ENCODE measurements at places on chromosomes 7 and 10.

DNA sequence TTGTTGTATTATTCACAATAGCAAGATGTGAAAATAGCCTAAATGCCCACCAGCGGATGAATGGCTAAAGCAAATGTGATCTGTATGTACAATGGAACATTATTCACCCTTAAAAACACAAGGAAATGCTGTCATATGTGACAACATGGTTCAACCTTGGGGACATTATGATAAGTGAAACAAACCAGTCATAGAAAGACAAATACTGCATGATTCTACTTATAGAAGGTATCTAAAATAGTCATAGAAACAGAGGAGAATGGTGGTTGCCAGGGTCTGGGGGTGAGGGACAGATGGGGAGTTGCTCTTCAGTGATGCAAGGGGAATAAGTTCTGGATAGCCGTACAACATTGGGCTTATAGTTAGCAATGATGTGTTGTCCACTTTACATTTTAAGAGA lies 58.4 kb downstream of the NRF1 start:
- no peak for DNase-seq

- no peak for DNase-seq
Observed at GRCh38 chr10:3566627-3567026, 218.4 kb downstream of the KLF6 start.

GRCh38 chr7:30846378-30846777 lies 65.3 kb upstream of the AQP1 start:
- no peak for DNase-seq

DNA sequence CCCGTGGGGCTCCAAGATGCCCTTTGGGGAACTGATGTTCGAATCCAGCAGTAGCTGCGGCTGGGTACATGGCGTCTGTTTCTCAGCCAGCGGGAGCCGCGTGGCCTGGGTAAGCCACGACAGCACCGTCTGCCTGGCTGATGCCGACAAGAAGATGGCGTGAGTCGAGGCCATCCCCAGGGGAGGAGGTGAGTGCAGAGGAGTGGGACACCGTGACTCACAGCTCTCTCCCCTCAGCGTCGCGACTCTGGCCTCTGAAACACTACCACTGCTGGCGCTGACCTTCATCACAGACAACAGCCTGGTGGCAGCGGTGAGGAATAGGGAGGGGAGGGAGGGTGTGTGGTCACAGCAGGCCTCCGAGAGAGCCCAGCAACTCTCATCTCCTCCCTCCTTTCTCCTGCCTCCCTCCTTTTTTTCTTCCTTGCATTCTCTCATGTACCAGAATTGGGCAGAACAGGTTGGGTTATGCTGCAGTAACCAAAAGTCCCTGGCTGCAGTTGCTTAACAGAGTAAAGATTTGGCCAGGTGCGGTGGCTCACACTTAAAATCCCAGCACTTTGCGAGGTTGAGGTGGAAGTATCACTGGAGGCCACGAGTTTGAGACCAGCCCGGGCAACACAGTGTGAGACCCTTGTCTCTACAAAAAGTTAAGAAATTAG lies 16.5 kb downstream of the ARPC1B start:
- DNase-seq, result no peak

DNA sequence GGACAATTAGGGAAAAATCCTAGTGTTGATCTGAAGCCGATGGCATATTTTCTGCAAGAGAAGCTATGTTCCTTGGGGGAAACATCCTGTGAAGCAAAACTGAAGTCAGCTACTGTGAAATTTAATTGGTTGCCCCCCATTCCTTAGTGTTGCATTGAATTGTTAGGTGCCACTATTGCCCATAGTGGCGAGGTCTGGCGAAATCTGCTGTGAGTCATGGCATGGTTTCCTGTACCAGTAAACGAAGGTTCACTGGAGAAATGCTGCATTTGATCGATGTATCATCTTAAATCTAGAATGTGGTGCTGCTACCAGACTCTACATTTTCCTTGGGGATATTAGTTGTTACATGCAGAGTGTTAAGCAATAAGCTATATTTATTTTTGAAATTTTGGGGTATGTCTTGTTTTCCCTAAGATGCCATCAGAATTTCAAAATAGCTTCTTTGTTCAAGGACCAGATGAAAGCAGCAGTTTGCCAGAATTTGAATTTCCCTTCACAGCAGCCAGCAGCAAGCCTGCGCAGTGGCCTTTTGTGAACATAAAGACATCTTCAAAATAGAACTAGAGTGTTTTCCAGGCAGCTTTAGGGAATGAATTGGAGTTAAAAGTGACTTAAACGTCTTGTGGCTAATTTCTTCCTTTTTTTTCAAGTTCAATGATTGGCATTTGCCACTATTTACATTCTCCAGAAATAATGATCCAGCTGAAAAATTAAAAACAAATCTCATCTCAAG lies 348.6 kb upstream of the COBL start:
- no peak for DNase-seq

- DNase-seq, result no peak
Observed at GRCh38 chr10:26574783-26575182, 122.7 kb upstream of the PDSS1 start.

GRCh38 chr7:121451367-121452094 lies 55.4 kb upstream of the FAM3C start:
- DNase-seq, result no peak

GRCh38 chr10:116158036-116158435 lies 115.0 kb downstream of the GFRA1 start:
- no peak for DNase-seq

- no peak for DNase-seq
Observed at GRCh38 chr7:151735851-151736402, 141.0 kb downstream of the PRKAG2 start.

DNA sequence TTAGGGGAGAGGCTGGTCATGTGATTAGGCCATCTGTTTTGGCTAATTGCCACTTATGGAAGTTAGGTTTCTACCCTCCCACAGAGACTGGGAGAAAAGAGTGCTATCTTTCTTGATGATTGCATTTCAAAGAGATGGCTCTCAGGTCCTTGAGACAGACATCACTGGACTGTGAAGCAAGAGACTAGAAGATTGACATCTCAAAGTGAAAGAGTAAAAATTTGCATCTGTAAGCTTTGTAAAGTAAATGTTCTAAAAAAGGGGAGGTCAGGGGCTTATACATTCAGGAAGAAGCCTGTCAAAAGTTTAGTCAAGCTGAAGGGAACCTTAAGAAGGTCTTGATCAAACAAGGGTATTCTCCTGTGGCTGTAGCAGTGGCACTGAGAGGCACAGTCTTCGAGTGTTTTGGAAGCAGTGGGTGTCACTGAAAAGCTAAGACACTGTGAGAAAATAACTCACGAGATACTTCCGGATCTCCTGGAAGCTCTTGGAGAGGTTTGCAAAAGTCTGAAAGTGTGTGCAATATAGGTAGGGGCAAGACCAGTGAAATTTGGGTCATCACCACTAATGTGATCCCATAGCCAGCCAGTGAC lies 342.1 kb downstream of the PHF14 start:
- DNase-seq, result no peak

DNA sequence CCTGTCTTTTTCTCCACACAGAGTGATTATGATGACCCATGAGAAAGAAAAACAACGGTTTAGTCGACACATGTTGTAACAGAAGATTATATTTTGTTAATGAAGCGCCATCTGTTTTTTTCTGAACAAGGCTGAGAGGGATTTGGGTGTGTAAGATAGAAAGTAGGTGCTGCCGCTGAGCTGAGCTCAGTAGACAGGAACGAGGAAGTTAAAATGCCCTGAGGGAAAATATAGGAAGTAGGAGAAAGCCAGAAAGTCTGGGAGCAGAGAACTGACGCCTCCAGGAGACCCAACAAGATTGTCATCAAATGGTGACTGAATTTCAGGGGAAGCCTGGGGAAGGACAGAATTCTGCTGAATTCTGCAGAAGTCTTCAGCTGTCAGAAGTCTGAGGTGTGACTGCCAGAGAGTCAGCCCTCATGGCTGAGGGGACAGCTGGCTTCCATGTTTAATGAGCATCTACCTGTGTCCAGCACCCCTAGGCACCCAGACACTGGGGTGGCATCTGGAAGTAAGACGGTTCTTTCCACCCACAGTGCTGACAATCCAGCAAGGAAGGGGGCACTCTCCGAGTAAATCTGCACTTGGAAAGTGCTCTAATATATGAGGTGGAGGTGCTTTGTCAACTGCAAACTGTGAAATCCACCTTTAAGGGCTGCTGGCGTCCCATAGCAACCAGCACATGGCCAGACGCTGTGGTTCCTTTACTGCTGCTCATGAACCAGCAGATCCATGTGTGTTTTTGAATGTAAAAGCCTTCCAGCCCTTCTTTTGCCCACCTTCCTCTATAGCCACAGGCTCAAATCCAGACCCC lies 12.5 kb upstream of the TSPAN15 start:
- DNase-seq, result no peak

- no peak for DNase-seq
Observed at GRCh38 chr7:121938429-121938996, 65.6 kb downstream of the PTPRZ1 start.

DNA sequence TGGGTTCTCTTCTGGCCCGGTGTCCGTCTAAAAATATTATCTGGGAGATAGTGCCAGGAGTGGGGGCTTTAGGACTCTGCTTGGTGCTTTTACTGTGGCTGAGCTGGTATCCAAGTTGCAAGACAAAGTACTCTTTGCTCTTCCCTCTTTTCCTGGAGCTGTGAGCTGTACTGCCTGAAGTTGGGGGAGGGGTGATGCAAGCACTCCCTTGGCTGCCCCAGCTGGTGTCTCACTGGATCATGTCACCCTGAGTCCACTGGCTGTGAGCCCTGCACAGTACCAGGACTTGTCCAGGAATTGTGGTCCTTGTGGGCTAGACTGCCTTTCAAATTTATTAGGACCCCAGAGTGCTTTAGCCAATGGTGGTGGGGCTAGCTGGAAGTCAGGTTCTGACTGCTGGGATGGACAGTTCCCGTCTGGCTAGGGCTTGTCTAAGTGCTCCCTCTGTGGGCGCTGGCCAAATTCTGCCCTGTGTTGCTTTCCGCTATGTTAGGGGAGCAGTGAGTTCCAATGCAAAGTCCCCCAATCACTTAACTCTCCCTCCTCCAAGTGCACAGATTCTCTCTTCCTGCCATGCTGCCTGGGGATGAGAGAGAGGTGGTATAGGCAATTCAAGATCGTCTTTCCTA lies 13.1 kb downstream of the CC2D2B start:
- DNase-seq, result no peak

GRCh38 chr10:115030483-115031200 lies 62.5 kb upstream of the ATRNL1 start:
- DNase-seq, result no peak

Measured in stimulated activated CD4-positive, alpha-beta T cell treated with anti-CD3 and anti-CD28 coated beads, TNF-alpha, amount 100 ng/mL, for 1 hour (primary cell).